Muscle of arm (tissue), 14 donors: ENCODE measurements at places on chromosomes 12 and 14. TPM values are rescaled to one million over a fixed set of nuclear protein-coding genes. Genes with fewer than 3 reads are reported as not detected.
A peak's percentile ranks its signal among the peaks of the same experiment; 100 is the strongest.

GRCh38 chr12:119843100-119843499, 34.0 kb downstream of the CIT start:
- DNase-seq: peak; percentile 12

- peak; percentile 23 for DNase-seq
Measured at GRCh38 chr14:74491956-74492775, 939 bp downstream of the NPC2 start.

- peak; percentile 87 for DNase-seq
Measured at GRCh38 chr12:3928538-3929184, 55.5 kb upstream of the PARP11 start.

DNA sequence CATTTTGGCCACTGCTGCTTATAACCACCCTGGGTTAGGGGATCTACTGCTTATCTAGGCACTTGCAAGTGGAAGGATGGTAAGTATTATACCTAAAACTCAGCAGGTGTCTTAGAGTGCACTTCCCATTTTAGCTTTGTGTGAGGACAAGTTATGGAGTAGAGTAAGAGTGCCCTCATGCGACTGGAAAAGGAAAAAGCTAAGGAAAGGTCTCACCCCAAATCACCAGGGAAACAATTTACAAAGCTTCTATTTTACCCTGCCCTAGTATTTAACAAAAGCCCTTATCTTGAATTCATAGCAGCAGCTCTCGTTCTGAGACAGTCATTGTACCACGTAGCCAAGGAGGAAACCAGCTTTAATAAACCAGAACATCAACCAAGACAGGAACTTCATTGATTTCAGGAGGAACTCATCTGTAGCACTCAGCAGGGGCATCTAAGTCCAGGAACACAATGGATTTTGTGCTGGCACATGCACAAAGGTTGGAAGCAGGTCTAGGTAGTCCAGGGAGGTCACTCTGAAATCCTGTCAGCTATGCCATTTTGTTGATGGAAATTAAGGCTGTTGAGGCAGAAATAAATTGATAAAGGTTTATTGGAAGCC, 2.9 kb downstream of the RDH12 start:
- peak; percentile 43 for DNase-seq

GRCh38 chr12:16266085-16266484, 11.4 kb downstream of the SLC15A5 start:
- no peak for DNase-seq

Gene ADAMTS20
- not detected for polyA plus RNA-seq

DNA sequence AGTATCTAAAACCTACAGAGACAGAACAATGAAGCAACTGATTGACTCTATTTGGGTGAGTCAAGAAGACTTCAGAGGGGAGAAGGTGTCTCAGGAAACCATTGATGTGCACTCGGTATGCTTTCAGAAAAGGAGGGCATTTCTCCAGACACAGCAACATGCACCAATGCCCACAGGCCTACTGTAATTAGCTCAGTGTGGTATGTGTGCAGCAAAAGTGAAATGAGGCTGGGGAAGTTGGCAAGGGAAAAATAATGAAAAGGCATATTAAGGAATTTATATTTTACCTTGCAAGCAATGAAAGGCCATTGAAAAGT, 158.4 kb upstream of the GRIP1 start:
- DNase-seq: no peak

Gene NKX2-8
- polyA plus RNA-seq: not detected

DNA sequence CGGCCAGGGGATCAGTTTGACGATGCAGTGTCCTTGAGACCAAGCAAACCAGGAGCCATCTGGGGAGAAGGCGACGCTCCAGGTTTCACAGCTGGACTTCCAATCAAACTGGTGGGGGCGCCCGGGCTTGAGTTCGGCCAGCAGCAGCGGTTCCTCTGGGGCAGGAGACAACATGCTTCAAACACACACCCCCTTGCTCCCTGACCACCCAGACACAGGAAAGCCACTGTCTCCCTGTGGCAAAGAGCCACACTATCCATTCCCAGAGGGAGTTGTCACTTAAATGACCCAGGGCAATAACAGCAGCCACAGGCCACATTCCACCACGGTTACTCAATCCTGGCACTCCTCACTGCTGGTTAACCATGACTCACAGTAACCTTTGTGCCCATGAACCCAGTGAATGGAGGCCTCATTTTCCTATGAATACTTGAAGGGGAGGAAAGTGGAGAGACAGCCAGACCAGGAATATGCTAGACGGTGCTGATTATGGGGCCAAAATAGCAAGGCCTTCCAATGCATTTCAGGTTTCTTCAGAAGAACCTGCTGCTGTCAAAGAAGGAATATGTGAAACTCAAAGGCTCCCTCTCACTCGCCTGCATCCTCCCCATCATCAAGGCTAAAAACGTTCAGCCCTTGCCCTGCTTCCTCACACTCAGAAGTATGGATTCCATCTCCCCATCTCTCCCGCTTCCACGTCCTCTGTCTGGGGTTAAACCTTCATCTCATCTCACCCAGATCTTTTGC, 8.5 kb downstream of the WSB2 start:
- peak; percentile 28 for DNase-seq

Gene RFX4
- not detected for polyA plus RNA-seq

DNA sequence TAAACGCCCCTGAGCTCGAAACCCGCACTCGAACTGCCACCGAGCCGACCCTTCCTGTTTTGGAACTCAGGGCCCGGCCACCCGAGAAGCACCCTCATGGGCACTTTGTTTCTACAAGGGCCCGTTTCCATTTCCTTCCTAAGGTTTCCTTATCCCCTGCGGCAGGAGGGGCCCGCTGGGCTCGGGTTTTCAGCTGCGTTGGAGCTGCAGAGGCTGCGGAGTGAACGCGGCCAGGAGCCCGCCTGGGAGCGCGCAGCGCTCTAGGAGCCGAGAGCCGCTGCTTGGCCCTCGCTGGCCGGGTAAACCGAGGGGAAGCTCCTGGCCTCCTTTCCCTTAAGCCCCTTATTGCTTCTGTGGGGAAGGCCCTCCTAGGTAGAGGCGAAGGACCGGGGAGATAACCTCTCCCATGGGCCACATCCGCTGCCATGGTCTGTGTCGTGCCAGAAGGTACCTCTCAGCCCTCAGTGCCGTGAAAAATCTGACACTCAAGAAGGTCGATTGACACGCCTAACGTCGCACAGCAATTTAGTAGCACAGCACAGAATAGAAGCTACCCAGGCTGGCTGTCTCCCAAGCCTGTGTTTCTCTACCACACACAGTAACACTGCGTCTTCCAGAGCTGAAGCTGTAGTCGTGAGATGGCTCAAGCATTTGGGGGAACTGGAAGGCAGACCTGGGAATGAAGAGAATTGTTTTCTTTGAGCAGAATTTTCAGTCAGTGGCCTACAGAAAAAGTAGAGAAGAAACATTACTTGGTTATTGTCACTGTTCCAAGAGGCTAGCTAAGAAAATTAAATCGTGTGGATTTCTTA, 12.9 kb upstream of the CALM1 start:
- DNase-seq: peak; percentile 70

GRCh38 chr12:42689699-42690098, 100.2 kb upstream of the PRICKLE1 start:
- DNase-seq: no peak

Gene FGF23
- polyA plus RNA-seq: 0.16 TPM

DNA sequence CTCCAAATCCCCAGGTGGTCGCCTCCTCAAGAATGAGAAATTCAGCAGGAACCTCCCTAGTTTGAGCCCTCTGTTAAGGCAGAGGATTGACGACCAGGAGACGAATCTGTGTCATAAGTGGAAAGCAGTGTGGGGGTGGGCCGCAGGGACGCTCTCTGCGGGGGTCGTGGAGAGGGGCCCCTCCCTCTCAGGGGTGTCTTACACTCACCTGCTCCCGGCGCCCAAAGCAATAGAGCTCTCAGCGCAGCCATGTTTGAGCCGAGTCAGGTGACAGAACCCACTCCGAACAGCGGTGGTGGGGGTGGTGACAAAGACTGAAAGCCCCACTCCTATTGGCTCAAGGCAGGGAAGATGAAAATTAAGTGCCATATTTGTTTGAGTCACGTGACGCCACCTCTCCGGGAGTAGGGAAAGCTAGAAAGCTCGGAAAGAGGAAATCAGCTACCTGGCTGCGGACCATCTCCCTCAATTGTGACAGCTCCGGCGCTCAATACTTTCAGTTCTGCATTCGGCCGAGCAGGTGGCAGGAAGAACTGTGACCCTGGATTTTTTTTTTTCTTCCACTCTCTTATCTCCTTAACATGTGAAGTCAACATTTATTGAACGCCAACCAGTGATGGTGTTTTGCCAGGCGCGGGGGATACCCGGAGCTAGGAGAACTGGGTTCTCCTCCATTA, at the start of gene ZFYVE26:
ZFYVE26 (minus strand) TSS at position 265 of the 677 bp plus-strand sequence. CDS start 627 bp downstream, outside the sequence.
- peak; percentile 95 for DNase-seq
